Cardiac muscle cell (in vitro differentiated cells and primary cell): ENCODE measurements at places on chromosomes 4 and X.

DNA sequence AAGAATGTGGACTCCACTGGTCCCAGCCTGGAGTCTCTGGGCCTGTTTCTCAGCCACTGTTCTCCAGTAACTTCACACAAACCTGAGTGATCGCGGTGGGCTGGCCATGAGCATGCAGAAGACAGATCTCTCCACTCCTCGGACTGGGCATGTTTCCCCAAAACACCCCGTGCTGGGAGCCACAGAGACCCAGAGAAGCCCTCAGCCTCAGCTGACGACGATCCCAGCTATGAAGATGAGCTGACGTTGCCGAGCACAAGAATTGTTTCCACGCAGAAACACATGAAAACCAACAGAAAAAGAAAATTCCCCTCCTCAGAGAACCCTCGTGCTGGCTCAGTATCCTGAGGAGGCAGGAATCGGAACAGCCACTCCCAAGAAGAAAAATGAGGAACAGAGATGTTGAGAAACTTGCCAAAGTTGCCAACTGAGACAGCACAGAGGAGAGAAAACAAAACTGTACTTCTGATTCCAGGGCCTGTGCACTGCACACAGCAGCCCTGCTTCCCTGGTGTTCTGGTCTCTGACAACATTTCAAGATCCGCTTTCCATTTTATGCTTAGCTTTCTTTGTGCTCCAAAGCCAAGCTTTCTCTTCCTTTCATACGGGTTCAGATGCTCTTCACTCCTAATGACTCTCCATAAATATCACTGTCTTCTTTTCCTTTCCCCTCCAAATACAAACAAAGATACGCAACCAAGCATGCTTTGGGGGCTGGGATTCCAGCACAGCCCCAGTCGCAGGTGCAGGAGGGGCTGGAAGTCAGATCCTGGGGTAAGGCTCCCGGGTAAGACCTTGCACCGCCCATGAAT lies 81.4 kb downstream of the IRF2 start:
- no peak for DNase-seq

GRCh38 chr4:53321984-53322289 lies 43.9 kb downstream of the SCFD2 start:
- DNase-seq, result no peak

DNA sequence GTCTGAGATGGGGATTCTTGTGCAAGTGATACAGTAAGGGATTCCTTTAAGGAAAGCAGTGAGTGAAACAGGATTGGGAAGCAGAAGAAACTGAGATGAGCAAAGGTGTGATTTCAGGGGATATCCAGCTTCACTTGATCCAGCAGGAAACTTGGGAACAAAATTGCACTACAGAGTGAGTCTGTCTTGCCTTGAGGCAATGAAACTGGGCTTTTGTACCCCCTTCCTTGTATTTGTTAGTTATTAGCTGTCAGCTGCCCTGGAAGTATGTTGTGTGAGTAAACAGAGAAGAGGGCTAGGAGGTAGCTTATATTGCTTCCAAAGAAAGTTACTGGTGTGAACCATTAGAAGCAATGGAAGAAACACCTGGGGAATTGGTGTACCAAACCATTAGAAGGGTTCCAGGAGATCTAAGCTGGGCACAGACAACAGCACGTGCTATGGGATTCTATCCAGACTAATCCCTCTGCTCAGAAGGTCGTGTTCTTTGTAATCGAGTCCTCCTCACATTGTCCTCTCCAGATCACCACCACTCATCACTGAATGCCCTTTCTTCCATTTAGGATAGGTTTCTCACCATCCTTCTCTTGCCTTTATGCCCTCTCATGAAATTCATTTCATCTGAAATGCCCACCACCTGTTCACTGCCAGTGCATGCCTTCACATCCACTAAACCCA lies 76.0 kb downstream of the PDLIM5 start:
- no peak for DNase-seq

- no peak for DNase-seq
Measured at GRCh38 chr4:83195269-83195668, 80.7 kb upstream of the PLAC8 start.

DNA sequence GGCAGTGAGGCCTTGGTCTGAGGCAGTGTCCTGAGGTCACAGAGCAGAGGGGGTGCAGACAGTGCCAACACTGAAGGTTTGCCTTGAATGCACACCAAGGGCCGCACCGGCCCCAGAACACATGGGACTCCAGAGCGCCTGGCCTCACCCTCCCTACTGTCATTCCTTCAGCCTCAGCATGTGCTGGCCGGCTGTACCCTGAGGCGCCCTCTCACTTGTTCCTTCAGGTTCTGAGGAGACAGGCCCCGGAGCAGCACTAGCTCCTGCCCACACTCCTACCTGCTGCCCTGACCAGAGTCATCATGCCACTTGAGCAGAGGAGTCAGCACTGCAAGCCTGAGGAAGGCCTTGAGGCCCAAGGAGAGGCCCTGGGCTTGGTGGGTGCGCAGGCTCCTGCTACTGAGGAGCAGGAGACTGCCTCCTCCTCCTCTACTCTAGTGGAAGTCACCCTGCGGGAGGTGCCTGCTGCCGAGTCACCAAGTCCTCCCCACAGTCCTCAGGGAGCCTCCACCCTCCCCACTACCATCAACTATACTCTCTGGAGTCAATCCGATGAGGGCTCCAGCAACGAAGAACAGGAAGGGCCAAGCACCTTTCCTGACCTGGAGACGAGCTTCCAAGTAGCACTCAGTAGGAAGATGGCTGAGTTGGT lies 2.4 kb downstream of the MAGEA12 start:
- no peak for DNase-seq

DNA sequence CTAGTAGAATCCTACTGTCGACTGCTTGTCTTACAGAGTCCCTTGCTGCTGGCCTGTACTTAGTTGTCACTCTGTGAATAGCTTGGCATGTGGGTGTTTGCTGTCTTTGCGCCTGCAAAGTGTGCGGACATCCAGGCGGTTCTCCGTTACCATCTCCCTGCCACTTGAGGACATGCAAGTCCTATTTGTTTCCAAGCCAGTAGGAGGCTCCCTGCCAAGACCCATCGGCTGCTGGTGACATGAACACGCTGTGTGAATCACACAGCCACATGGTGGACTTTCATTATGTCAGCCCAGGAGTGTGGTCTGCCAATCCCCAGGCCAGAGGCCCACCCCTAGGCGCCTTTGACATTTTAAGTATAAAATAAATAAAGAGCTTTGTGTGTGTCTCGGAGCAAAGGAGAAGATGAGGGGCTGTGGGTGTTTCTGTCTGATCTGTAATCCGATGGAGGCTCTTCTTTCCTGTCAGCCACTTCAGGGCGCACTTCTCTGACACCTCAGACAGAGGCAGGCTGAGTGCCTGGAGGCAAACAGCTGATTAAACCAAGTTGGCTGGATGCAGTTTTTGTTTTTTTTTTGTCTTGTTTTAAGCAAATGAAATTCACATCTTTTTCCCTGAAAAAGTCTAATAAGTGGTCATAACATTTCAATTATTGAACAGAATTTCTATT lies 51.5 kb downstream of the ALPK1 start:
- DNase-seq, result peak; percentile 82

DNA sequence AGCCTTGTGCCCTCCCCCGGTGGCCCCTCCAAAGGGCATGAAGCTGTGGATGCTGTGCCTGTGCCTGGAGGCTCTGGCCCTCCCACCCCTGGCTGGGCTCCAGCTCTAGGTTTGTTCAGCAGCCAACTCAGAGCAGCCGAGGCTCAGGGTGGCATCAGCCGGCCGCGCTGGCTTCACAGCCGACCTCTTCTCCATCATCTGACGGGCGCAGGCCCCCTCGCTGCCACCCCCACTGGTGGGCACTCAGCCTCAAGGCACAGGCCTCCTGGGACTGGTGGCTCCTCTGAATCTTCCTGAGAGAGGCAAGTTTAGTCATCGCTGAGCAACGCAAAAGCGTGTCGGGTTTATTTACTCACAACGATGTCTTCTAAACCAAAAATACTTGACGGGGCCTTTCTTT lies 46.0 kb downstream of the PCGF3 start:
- DNase-seq, result no peak
